ENCODE measurements at places on chromosomes 6 and 20. TPM values are rescaled to one million over a fixed set of nuclear protein-coding genes. Genes with fewer than 3 reads are reported as not detected.
A peak's percentile ranks its signal among the peaks of the same experiment; 100 is the strongest.

DNA sequence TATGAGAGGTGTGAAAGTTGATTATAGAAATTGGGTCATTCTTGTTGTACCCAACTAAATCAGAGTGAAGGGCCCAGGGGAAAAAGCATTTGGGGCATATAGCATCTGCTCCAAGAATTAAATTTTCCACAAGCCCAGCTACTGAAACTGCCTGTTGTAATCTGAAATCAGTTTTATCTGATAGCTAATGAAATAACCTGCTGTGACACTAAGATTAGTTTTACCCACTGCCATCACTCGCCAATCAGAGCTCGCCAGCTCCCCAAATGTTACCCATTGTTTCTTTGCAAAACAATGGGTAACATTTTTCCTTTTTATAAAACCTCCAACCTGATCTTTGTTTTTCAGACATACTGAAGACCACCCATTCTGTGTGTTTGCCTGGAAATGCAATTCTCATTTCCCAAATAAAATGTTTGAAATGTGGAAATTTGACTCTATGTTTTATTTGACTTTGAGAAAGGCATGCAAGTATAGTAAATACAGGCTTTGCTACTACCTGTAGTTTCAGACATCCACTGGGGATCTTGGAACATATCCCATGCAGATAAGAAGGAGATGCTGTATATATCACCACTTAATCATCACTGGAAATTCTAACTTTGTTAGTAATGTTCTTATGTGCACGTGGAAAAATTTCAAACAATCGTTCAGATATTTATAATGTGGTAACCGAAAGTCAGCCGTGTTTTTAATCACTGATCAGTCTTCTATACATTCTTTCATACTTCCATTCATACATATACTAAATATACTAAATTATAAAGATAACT is 6.3 kb upstream of the AHI1 start:
- H3K27me3 ChIP-seq = no peaks in the 10 kb centered on the region
- no peaks in the 10 kb centered on the region for H3K36me3 ChIP-seq
- H3K4me1 ChIP-seq = no peaks in the 10 kb centered on the region

- H3K27ac ChIP-seq = no peak overlapping the region
- no peak for DNase-seq
- H3K4me3 ChIP-seq = no peak overlapping the region
- H3K27me3 ChIP-seq = peaks cover 55% of the 10 kb centered on the region
- no peaks in the 10 kb centered on the region for H3K36me3 ChIP-seq
These were observed 27.3 kb upstream of the SLC22A23 start for GRCh38 chr6:3484192-3484591.

DNA sequence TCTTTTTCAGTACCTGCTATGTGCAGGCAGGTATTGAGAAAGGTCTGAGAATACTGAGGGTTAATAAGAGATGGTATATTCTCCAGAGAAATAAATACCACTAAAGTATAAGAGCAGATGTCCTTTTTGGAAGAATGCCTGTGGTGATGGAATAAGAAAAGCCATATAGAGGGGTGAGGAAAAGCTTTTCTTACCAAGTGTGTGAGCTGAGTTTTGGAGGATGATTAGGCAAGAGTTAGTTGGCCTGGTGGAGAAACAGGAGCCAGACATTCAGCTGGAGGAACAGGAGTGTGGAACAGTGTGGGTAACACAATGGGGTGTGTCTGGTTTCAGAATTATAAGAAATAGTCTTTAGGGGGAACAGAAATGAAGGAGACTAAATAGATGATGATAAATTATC is 19.9 kb downstream of the ZNF451 start:
- no peaks in the 10 kb centered on the region for H3K36me3 ChIP-seq
- H3K4me3 ChIP-seq = peak overlapping the region; percentile 43

GRCh38 chr6:45454008-45454911 is 76.5 kb upstream of the SUPT3H start:
- H3K27me3 ChIP-seq = no peaks in the 10 kb centered on the region
- H3K27ac ChIP-seq = no peak overlapping the region
- no peak overlapping the region for H3K4me3 ChIP-seq
- DNase-seq = no peak
- H3K36me3 ChIP-seq = peaks cover 8% of the 10 kb centered on the region

DNA sequence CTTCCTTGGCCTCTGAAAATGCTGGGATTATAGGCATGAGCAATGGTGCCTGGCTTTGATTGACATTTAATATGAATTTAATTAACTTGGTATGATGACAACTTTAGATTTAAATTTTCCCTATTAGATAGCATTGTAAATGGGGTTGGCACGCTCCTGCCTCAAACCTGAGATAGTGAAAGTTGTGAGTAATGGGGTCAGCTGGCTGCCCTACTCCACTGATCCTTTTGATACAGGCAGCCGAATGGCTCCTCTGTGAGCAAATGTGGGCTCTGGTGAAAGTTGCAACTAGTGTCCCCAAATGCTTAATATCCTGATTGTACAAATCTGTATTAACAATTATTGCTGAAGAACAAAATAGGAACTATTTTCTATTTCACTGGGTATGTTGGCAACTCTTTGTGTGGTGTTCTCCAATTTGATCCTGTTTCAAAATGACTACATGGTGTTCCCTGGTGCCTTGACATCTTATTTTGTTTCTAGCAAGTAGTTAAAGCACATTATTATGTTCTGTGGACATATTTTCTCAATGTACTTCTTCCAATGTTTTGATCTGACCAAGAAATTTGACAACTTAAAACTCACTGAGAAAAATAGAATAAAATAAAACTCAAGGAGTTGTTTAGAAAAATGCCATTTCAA is 97.4 kb downstream of the COL12A1 start:
- H3K4me1 ChIP-seq = no peaks in the 10 kb centered on the region
- DNase-seq = no peak
- no peaks in the 10 kb centered on the region for H3K27me3 ChIP-seq
- no peaks in the 10 kb centered on the region for H3K36me3 ChIP-seq
- H3K4me3 ChIP-seq = no peak overlapping the region

DNA sequence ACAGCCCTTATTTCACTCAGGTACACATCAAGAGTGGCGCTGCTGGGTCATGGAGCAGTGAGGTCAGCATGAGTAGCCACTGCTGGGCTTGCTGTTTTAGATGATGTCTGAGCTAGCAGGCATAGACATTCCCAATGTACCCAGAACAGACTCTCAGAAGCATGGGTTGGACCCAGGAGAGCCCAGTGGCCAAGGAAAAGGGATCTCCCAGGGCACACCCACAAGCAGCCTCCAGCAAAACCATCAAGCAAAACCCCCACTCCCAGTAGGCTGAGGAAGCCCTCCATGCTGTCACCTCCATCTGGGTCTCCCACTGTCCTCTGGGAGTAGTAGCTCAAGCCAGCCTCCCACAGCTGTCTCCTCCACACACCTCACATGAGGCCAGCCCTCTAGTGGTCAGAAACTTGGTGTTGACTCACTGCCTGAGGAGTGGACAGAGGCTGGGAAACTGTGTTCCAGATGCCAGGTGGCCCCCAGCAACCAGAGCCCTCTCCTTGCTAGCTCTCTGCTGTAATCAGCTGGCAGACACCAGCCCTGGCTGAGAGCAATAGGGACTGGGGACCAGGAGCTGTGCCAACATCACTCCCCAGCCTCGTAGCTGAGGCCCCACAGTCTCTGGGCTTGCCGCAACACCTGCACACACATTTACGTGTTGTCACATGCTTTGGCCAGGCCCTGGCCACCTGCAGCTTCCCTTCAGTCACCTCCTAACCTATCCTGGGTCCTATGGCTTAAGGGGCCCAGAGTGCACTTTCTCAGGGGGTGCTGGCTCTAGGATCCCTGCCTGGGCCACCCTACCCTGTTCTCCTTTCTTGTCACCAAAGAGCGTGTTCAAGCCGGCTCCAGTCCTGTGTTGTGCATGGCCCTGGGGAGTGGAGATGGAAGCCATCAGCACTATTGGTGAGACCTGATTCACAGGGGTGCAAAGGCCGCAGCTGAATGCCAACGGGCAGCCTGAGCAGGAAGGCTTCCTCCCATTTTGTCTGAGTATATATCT is 1.9 kb upstream of the AP5S1 start:
- peak overlapping the region; percentile 62 for H3K27ac ChIP-seq
- H3K4me3 ChIP-seq = peak overlapping the region; percentile 71
- H3K4me1 ChIP-seq = peaks cover 8% of the 10 kb centered on the region
- no peak for DNase-seq
- H3K27me3 ChIP-seq = peaks cover 7% of the 10 kb centered on the region

DNA sequence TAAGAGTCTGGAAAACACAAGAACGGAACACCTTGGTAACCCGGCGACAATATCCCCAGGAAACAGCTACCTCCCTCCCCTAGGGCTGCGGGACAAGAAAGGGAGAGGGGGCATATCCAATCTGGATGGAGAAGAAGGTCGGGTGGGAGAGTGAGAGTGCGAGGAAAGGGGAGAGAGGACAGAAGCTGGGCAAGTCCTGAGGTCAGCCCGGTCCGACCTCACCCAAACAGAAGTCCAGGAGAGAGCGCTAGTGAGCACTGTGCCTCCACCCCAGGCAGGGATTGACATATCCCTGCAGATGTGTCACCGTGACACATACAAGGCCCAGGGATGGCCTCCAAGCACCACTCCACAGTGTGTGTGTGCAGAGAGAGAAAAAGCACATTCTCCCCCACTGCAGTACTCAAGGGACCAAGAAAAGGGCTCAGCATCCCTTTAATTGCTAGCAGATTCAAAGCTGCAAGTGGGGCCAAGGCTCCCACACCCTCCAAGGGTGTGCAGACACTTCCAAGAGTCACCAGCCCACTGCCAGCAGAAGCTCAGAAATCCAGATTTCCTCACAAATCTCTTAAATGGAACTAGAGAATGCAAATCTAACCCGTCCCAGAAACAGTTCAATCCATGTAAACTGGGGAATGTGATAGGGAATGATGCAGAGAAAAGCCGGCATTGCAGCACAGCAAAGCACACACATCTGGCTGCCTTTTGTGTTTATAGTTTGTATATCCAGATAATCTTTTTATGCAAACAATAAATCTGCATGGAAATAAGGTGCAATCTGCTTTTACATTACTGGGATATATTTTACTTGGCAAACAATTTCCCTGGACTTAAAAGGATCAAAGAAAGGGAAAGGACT is 3.1 kb downstream of the PXDC1 start:
- no peaks in the 10 kb centered on the region for H3K36me3 ChIP-seq
- peak overlapping the region; percentile 78 for H3K27ac ChIP-seq
- no peak overlapping the region for H3K4me3 ChIP-seq
- no peak for DNase-seq
- H3K27me3 ChIP-seq = no peaks in the 10 kb centered on the region
- peaks cover 44% of the 10 kb centered on the region for H3K4me1 ChIP-seq

GRCh38 chr6:9593554-9593953 is 821.3 kb downstream of the TFAP2A start:
- H3K4me3 ChIP-seq = no peak overlapping the region
- no peak for DNase-seq

DNA sequence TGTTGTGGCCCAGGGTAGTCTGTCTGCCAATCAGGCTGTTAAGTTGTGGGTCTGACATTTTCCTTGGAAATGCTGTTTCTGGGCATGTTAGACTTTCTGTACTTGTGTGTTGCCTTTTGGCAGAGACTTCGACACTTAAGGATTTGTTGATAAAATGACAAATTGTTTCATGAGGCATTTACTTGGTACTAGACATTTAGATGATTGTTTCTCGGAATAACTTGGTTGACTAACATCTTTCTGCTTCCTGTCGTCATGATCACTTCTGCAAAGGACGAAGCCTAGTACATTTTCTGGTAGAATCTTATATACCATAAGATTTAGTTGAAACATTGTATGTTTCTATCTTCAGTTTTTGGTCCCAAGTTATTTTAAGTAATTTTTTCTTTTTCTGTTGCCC is 34.1 kb downstream of the UTRN start:
- H3K4me3 ChIP-seq = no peak overlapping the region
- H3K27ac ChIP-seq = no peak overlapping the region
- DNase-seq = no peak
- H3K36me3 ChIP-seq = no peaks in the 10 kb centered on the region
- peaks cover 5% of the 10 kb centered on the region for H3K4me1 ChIP-seq

DNA sequence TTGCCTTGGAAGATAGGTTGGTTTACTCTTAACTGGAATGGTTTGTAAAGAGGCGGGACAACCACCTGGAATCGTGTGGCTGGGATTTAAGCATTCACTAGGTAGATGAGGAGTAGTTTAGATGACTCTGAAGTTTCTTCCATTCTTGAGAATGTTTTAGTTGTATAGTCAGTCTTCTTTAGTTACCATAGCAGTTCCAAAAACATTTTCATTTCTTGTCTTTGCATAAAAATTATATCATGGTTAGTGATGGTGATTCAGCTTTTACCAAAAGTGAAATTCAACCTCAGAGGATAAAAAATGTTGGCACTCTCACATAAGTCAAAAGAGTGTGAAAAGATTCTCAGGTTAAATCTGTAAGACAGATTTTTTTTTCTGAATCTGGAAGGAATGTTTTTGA is 70.3 kb downstream of the SMAP1 start:
- peaks cover 7% of the 10 kb centered on the region for H3K4me1 ChIP-seq
- no peak for DNase-seq
- no peak overlapping the region for H3K27ac ChIP-seq
- H3K27me3 ChIP-seq = no peaks in the 10 kb centered on the region
- H3K4me3 ChIP-seq = no peak overlapping the region

DNA sequence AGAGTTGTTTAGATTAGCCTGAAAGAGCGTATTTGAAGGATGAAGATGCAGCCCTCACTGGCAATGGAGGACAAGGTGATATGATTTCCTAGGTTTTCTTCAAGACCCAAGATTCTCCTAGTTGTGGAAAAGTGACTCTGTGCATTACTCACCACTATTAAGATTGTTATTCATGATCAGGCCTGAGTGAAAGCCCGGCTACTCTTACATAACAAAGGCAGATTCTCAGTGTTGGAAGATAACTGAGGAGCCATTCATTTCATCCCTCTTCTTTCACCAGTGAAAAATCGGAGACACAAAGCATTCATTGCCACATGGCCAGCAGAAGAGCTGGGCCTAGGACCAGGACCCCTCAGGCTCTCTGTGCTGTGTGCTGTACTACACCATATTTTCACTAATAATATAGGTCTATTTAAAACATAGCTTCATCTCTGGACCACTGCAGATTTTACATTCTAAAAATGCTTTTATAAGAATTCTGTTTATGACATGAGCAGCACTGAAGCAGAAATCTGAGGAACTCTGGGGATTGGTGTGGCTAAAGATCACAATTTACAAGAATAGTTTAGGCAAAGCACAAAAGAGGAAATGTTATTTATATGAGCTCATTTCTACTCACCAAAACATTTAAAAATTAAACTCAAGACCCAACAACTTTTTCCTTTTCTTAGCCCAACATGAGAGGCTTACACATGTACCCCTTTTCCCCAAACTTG is 181.9 kb upstream of the CCN2 start:
- peaks cover 78% of the 10 kb centered on the region for H3K4me1 ChIP-seq
- no peaks in the 10 kb centered on the region for H3K36me3 ChIP-seq
- no peak for DNase-seq
- H3K4me3 ChIP-seq = peak overlapping the region; percentile 65
- H3K27me3 ChIP-seq = no peaks in the 10 kb centered on the region
- peak overlapping the region; percentile 89 for H3K27ac ChIP-seq

- no peak overlapping the region for H3K4me3 ChIP-seq
- H3K27me3 ChIP-seq = peaks cover 43% of the 10 kb centered on the region
- DNase-seq = no peak
- peaks cover 18% of the 10 kb centered on the region for H3K4me1 ChIP-seq
- H3K27ac ChIP-seq = no peak overlapping the region
- peaks cover 5% of the 10 kb centered on the region for H3K36me3 ChIP-seq
These were observed 44.5 kb upstream of the RPS6KA2 start for GRCh38 chr6:166671434-166672081.

Gene LGSN
- not detected for polyA plus RNA-seq

Gene CFAP61
- polyA plus RNA-seq = not detected

Gene TBX18
- not detected for polyA plus RNA-seq

Gene EEF1A2
- not detected for polyA plus RNA-seq

Data from naive B cell (primary cell).